ENCODE measurements at places on chromosomes 6 and 20. TPM values are rescaled to one million over a fixed set of nuclear protein-coding genes. Genes with fewer than 3 reads are reported as not detected.

DNA sequence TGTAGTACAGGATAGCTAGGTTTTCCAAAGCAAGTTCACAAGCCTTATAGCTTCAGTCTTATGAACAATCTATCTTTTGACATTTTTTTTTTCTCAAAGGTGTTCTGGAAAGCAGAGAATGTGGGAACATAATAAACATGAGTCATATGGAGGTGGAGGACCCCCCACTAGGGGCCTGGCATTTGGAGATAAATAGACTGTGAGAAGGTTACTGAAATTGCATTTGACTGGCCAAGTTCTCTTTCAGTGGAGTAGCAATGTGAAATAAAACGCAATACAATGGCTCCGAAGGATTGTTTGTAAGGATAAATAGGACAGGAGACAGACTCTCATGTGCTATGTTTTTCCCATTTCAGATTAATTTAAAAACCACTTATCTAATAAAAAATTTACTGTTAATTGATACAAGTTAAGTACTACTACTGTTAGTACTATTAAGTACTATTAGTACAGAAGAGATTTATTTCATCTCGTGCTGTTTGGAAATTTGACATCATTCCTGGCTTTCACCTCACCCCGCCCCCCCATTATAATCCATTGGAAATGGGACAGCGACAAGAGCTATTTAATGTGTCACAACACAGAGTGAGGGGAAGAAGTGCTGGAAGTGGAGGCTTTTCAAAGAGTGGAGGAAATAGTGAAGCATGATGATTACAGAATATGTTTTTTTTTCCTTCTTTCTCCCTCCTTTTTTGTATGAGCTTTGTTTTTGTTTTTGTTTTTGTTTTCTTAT lies 122.6 kb upstream of the ID4 start:
- no peak for DNase-seq

- DNase-seq: no peak
These were observed 71.0 kb upstream of the SAMD3 start for GRCh38 chr6:130293800-130294199.

- no peak for DNase-seq
These were observed 89.9 kb upstream of the ECI2 start for GRCh38 chr6:4225161-4225872.

DNA sequence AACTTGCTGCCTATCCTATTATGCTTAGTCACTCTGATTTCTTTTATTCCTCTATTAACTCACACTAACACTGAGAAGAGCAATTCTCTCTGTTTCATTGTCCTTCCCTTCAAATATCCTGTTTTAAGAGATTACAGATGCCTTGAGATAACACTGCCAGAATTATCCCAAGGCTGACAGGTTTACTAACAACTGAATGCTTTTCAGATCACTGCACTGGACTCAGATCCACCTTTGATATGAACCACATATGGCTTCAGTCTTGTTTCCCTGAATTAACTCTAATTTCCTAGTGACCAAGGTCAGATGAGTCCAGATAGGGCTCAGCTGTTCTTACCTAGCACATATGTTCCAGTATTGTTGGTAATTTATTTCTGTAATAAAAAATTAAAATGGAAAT lies 633.1 kb downstream of the GRIK2 start:
- no peak for DNase-seq

DNA sequence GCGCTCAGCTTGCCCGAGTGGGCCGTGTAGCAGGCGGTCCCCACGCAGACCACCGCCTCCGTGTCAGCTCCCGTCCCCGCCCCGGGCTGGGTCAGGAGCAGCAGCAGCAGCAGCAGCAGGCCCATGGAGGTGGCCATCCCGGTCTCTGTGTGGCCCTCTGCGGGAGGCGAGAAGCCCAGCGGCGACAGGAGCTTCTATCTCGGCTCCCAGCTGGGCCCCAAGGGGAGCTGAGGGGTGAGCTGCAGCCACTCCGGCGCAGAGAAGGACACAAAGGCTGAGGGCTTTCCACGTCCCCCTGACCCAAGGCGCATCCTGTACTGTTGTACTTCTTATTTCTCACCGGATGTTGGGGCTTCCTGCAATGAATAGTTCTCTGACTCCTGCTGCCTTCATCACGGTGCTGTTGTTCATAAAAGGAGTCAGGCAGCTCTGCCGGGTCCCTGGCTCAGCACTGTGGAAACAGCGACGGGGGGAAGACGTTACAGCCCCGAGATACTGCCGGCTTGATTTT lies at the start of gene CD93:
TSS of gene CD93 (minus strand) at position 269 of the 511 bp plus-strand sequence. CDS start at position 137, 132 bp downstream.
- no peak for DNase-seq

- no peak for DNase-seq
These were observed 78.2 kb upstream of the ARID1B start for GRCh38 chr6:156699017-156699421.

GRCh38 chr6:155411154-155412052 lies 44.2 kb downstream of the NOX3 start:
- DNase-seq: no peak

GRCh38 chr6:87935196-87935595 lies 112.4 kb upstream of the SPACA1 start:
- no peak for DNase-seq

- DNase-seq: no peak
These were observed 21.9 kb downstream of the TOP1 start for GRCh38 chr20:41050361-41051008.

LRRN4 gene
- total RNA-seq: 2.8 TPM

LINC00237 gene
- total RNA-seq: not detected

RPRD1B gene
- 14.1 TPM for total RNA-seq

RIPOR2 gene
- 1.1 TPM for total RNA-seq

BFSP1 gene
- 0.81 TPM for total RNA-seq

CST5 gene
- not detected for total RNA-seq

THEMIS gene
- total RNA-seq: 0.29 TPM
